ENCODE measurements at places on chromosomes 3 and 15.

DNA sequence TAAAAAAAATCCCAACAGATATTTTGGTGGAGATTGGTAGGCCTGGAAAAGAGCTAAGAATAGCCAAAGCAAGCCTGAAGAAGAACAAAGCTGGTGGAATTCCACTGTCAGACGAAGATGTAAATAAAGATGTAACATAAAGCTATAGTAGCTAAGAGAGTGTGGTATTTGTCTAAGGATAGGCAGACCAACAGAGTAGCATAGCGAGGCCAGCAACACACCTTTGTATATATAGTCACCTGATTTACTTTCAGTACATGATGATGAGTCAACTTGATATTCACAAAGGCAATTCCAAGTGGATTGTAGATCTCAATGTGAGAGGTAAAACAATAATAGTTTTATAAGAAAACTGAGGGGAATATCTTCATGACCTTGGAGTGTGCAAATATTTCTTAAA is 53.6 kb upstream of the SYN2 start:
- no peak for DNase-seq

DNA sequence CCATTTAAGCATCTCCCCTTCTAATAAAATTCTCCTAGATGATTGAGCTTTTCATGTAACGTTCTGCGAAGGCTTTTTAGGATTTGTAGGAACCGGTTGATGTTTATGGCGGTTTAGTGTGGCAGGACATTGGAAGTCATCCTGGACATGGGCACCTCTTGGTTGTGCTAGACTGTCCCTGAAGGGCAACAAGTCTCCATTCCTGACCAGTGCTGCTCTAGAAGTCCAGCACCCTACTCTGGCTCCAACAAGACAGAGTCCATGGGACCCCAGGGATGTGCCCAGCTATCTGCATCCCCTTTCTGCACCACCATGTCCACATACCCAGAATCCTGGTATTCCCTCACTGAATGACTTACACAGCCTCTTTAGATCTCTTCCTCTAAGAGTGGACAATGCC is 46.4 kb downstream of the KCNAB1 start:
- DNase-seq: no peak

GRCh38 chr3:3069723-3070122 is 40.5 kb downstream of the IL5RA start:
- DNase-seq: no peak

DNA sequence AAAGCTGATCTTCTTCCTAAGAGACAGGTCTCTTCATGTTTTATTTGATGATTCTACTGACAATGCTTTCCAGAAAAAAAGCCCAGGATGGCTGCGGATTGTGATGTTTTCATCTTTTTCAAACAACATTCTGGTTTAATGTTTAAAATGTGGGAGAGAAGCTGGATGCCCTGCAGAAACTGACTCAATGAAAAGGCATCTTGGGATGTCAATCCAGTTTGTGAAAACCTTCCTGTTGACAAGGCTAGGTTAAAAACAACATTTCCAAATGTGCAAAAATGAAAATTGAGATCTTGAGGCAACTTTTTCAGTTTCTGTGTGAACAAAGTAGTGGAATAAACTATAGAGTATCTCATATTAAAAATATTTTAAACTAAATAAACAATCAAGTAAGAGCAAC is 156.0 kb upstream of the MRPL3 start:
- no peak for DNase-seq

DNA sequence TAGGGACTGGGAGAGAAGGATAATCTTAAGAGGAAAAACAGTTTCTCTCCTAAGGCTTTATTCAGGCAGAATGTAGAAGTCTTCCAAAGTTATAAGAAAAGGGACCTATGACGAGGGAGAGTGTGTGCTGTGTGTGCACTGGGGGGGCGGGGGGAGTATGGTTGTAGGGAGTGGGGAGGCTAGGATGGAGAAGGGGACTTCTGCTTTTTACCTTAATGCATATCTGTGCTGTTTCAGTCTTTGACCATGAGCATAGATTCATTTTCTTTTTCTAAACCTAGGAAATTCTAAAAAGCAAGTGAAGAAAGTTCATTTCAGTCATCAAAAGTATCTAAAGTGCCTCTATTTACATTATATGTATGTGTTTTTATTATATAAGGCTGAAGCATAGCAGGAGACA is 52.6 kb upstream of the RASA2 start:
- no peak for DNase-seq

DNA sequence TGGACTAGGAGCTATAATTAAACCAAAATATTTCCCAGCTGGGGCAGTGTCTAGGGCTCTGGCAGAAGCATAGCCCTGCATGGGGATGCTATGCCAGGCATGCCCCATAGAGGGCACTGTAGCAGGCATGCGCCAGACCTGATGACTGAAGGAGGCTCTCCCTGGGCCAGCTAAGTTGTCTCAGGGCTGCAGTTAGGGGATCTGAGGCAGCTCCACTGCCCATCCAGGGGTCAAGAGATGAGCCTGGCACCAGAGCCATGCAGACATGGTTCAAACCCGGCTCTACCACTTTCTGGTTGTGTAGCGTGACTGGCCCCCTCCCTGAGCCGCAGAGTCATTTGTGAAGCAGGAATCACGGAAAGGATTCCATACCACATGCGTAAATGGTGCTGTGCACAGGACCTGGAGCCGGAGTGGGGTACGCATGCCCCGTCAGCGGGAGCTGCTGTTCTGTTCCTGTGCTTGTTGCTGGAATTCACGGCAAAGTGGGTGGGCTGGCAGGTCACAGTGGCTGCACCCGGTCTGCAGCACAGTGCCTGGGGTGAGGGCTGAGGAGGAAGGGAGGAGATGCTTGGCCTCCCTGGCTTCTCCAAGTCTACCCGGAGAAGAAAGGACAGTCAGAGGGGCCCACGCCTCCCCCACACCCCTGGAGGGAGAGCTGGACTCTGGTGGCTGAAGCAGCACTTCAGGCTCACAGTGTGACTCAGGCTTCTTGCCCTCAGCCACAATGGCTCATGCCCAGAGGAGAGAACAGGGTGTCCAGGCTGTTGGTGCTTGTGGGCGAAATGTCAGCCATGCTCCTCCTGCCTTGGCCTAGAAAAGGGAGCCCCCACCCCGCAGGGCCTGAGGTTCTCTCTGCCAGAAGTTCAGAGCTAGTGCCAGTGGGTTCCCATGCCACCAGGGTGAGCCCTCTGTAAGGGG is 43.1 kb downstream of the DNASE1L3 start:
- DNase-seq: no peak

DNA sequence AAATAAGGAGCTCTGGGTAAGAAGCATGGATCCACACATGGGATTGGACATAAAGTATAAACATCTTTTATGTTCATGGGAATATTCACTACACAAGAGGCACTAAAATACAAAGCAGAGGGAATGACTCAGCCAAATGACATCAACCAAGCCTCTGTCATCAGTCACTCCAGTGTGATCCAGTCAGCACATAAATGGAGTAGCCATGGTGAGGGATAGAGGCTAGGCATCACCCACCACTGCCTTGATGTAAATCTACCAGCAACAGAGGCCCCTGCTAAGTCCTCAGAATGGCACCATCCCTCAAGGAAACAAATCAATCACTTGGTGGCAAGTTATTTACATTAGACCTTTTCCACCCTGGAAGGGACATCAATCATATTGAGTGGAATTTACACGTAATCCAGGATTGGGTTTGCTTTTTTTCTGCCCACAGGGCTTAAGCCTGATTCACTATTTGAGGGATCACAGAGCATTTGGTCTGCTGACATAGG is 27.2 kb downstream of the VEPH1 start:
- DNase-seq: no peak

GRCh38 chr3:127166501-127167065 is 26.3 kb upstream of the PRR23E start:
- DNase-seq: no peak

- no peak for DNase-seq
Observed at GRCh38 chr3:60781935-60782334, 469.3 kb downstream of the FHIT start.

DNA sequence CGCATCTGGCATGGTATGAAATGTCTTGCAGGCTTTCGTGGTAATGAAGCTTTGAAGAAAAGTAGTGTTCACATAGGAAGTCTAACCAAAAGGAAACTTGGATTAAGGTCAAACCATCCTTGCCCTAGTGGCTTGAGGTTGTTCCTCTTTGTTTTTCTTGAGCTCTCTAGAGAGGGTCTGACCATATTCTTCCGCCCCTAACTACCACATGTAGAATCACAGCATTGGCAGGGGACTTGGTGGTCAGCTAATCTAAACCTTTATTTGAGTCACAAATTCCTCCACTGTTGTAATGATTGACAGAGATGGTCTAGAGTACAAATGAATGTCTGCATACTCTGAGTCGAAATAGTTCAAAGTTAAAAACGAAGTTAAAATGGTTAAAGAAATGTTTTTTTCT is 39.1 kb upstream of the PHLDB2 start:
- no peak for DNase-seq

- DNase-seq: no peak
Observed at GRCh38 chr3:62007036-62007435, 366.3 kb downstream of the FEZF2 start.

GRCh38 chr3:55709411-55710012 is 222.4 kb upstream of the WNT5A start:
- no peak for DNase-seq
